ENCODE measurements at places on chromosomes 11 and 22. TPM values are rescaled to one million over a fixed set of nuclear protein-coding genes. Genes with fewer than 3 reads are reported as not detected.

Gene UBQLNL
- not detected for total RNA-seq

Gene SLC5A4
- not detected for total RNA-seq

Gene TSKU
- 158 TPM for total RNA-seq

Gene GRIK4
- total RNA-seq = 0.04 TPM

Gene GDPD4
- not detected for total RNA-seq

All from A549 treated with dexamethasone at 1 μM for 4 hours (cell line).